Activated T-cell treated with anti-CD3 and anti-CD28 coated beads for 24 hours (primary cell): ENCODE measurements at places on chromosomes 7 and 10.

DNA sequence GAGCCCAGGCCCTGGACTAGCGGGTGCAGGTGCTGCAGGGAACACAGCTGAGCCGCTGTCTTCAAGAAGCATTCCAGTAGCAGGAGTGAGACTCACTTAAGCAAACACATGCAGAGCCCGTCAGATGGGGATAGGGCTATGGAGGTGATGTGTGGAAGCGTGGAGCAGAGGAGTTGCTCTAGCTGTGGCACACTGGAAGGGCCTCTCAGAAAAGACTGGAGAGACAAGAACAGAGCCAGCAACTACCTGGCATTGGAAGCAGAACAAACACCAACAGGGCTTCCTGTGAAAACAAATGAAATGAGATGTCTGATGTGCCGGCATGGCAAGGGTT is 37.8 kb upstream of the GALNTL5 start:
- no peak for DNase-seq

DNA sequence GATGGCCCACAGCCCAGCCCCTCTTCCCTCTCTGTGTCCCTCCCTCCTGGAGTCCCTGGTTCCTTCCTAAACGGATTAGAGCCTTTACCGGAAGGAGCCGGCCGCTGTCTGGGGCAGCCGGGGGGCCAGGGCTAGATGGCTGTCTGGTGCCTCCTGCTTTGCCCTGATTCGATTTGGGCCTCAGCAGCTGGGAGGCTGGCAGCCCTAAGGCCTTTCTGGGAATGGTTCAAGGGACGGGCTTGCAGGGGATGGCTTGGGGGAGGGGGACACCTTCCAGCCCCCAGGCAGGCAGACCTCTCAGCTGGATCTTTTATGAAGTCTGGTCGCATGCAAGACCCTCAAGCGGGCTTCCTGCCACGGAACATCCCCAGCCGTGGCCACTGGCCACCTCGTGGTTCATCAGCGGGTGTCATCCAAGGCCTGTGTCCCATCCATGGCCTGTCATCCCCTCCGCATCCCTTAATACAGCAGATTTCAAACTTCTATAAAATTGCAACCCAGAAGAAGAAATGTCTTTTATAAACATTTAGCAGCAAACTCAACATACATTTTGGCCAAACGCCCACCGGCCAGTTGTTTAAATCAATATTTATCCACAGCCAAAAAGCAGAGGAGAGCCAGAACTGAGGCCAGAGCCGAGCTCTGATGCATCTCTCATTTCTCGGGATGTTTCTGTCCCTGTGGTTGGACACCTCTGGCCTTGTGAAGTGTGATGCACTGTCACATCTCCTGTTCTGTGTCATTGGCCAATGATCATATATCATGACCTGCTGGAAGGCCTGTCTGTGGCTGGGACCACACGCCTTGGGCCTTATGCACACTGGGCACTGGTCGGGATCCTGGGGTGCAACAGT is 52.0 kb downstream of the GTF2IRD1 start:
- no peak for DNase-seq

DNA sequence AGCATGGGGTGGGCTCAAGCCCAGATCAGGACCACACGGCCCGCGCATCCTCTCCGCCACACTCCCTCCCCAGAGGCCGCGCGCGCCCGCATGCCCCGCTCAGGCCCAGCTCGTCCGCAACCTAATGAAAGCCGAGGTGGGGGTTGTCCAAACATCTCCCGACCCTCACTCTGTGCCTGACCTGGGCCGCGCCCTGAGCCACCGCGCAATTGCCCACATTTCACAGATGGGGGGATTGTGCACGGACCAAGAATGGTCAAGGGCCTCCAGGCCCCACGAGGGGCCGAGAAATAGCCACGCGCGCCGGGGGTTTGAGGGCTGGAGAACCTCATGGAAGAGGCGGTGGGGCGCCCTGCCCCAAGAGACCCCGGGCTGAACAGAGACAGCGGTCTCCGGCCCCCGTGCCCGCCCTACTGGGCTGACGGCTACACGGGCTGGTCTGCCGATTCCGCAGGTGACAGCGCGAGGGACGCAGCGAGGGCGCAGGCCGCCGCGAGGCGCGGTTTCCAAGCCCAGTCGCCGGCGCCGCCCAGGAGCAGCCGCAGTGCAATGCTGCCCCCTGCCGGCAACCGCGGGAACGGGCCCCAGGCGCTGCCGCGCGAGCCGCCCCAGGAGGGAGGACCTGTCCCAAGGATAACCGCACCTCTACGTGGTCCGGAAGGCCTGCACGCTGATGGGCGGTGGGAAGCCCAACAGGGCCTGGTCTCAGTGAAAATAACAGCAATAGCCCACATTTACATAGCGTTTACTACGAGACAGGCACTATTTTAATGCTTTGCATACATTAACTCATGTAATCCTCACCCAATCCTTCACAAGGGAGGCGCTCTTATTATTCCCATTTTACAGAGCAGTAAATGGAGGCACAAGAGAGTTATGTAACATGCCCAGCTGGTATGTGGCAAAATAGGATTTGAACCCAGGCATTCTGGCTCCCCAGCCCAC is 10.5 kb upstream of the GRID1 start:
- DNase-seq: peak; percentile 77

DNA sequence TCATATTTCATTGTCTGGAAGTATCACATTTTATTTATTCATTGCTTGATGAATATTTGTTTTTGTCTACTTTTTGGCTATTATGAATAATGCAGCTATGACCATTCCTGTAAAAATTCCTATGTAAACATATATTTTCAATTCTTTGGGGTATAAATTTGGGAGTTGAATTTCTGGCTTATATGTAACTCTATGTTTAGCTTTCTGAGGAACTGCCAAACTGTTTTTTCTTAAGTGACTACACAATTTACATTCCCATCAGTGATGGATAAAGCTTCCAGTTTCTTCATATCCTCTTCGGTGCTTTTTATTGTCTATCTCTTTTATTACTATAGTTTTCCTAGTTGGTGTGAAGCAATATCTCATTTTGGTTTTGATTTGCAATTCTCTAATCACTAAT is 115.6 kb upstream of the CXCL12 start:
- DNase-seq: no peak

DNA sequence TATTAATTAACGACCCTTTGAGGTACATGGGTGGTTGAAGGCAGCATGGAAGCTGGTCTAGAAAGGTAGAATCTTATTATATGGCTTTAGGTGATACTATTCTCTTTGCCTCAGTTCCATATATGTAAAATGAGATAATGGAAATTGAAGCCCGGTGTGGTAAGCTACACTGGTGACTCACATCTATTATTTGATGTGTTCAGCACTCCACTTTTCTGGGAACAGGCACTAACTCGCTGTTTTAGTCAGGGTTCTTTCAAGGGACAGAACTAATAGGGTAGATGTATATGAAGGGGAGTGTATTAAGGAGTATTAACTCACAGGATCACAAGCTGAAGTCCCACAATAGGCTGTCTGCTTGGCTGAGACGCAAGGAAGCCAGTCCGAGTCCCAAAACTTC is 4.4 kb upstream of the TRUB1 start:
- no peak for DNase-seq

- no peak for DNase-seq
Observed at GRCh38 chr7:157270060-157270444, 66.8 kb upstream of the DNAJB6 start.

DNA sequence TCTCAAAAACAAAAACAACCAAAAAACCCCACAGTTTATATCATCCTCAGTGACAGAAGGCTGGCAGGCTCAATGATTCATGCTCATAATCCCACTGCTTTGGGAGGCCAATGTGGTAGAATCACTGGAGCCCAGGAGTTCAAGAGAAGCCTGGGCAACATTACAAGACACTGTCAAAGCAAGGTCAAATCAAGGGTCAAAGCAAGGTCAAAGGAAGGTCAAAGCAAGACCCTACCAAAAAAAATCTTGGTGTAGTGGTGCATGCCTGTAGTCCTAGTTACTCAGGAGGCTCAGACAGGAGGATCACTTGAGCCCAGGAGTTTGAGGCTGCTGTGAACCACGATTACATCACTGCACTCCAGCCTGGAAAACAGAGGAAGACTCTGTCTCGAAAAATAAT is 14.2 kb upstream of the NPC1L1 start:
- DNase-seq: no peak

DNA sequence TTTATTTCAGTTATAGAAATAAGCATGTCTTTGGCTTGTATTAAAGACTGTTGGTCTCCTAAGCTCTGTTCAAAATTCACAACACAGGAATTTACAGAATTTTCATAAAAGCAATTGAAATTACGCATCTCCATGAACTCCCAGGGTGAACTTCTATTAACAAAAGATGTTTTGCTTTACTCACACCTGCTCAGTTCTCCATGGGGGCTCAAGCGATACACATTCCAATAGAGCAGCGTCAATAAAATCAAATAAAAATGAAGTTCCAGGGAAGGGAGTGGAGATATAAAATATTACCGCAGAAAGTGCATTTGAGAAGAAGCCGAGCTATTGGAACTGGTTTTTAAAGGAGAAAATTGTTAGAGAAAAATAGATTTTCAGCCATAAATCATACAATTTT is 41.5 kb upstream of the ZNF438 start:
- no peak for DNase-seq

- no peak for DNase-seq
Observed at GRCh38 chr7:158357898-158358821, 229.5 kb downstream of the PTPRN2 start.

- no peak for DNase-seq
Observed at GRCh38 chr10:11887381-11888227, 64.4 kb downstream of the PROSER2 start.

DNA sequence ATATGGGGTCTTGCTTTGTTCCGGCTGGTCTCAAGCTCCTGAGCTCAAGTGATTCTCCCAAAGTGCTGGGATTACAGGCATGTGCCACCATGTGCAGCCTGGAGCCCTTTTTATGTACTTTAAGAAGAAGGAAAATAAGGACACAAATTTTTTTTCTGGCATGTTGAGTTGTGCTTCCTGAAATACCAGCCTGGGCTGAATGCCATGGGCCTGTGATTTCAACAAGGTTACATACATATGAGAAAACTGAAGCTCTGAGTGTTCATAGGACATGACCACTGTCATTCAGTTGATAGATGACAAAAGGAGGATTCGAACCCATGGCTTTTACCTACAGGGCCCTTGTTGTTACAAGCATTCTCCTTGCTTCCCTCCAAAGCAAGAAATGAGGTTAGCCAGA is 36.1 kb downstream of the ST8SIA6 start:
- no peak for DNase-seq

DNA sequence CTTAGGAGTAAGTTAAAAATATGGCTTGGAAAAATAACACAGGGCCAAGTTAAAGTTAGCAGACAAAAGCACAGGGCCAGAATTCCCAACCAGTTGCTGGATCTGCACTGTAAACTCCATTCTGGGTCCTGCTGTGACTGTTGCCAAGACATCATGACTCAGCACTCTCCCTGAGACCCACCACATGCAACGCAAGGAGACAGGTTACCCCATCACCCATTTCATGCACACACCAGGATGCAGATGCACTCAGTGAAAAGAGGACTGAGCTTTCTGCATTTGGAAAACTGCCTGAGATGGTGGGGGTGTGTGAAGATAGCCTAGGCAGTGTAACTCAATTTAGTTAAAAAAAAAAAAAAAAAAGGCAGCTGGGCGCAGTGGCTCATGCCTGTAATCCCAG is 97.6 kb upstream of the ZNF438 start:
- DNase-seq: no peak

- DNase-seq: no peak
Observed at GRCh38 chr10:47420305-47421056, 36.4 kb upstream of the ZNF488 start.

DNA sequence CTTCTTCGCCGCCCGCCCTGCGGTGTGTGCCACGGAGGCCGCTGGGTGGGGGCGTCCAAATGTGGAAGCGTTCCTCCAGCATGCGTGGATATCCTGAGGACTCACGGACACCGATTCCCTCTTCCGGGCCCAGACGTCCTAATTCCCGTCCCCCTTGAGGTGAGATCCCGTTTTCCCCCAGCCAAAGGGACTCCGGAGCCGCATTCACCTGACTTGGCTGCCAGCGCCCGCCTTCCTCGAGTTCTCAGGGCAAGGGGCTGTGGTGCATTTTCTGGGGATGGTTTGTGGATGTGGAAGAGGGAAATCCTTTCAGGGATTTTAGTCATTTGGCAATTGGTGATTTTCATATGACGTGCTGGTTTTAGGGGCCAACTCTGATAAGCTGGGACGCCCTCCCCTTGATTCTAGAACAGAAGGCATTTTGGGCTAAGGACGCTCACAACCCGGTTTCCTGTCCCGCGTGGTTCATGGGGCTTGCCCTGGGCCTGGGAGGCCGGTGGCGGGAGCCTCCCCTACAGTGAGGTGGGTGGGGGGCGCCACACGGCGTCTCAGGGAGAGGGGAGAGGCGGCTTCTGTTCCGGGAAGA is 165.4 kb downstream of the ACTR3B start:
- DNase-seq: no peak

- DNase-seq: no peak
Observed at GRCh38 chr10:91603931-91604331, 28.9 kb downstream of the PPP1R3C start.

- no peak for DNase-seq
Observed at GRCh38 chr7:97005183-97006054, at the start of gene DLX6. Gene DLX6 (plus strand): TSS chr7:97005553. CDS start chr7:97005978, 425 bp downstream.

DNA sequence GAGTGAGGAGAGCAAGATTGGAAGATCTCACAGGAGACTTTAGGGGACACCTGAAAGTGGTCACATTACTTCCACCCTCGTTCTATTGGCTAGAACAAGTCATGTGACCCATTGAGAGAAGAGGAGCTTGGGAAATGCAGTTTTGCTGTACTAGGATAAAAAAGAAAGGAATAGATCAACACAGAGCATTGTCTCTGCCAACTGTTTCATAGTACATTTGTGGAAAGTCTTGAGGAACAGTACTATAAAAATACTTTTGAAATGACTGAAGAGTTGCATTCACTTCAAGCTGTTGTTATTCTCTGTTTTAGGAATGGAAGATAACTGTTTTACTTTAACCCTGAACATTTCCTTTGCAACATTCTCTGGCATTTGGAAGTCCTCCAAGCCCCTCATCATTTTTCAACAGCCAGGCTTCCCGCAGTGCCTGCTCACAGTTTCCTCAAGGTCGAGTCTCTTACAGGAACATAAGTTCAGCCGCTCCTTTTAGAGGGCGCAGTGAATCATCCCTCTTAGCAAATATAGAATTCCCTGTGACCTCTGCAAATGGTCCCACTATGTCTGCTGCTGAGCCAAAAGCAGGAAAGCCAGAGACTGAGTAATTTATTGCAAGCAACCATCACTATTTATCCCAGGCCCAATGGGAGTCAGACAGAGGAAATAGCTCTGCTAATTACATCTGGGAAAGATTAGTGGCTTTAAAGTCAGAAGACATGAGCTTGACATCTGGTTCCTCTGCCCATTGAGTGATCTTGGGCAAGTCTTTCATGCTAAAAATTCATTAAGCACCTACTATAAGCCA is 40.7 kb downstream of the MRPL32 start:
- no peak for DNase-seq

GRCh38 chr10:14592026-14592425 is 182.7 kb downstream of the FAM107B start:
- no peak for DNase-seq

GRCh38 chr7:92025260-92025659 is 84.6 kb downstream of the AKAP9 start:
- DNase-seq: no peak
